ENCODE measurements at places on chromosomes 12 and 14.

DNA sequence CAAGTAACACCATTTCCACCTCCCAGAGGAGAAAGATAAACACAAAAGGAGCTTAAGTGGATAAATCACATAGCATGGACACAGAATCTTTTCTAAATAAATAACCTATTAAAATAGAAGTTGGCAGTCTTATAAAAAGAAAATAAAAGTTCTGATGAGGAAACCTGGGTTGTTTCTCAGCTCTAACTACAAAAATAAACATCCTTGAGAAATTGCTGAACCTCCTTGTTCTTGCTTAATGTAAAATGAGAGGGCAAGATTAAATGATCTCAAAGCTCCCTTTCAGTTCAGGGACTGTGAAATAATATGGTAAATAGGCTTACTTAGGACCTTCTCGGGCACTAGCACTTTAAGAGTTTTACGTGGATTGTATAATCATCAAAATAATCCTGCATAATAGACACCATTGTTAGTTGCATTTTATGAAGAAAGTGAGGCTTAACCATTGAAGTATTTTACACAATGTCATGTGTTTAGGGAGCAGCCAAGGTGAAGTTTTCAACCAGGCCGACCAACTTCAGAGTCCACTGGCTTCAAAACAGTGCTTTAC is 214.0 kb upstream of the NOVA1 start:
- peak; percentile 43 for DNase-seq

GRCh38 chr14:68606176-68606575 is 186.7 kb downstream of the ZFP36L1 start:
- DNase-seq = no peak

GRCh38 chr12:124563809-124564208 is 3.6 kb downstream of the NCOR2 start:
- no peak for DNase-seq

DNA sequence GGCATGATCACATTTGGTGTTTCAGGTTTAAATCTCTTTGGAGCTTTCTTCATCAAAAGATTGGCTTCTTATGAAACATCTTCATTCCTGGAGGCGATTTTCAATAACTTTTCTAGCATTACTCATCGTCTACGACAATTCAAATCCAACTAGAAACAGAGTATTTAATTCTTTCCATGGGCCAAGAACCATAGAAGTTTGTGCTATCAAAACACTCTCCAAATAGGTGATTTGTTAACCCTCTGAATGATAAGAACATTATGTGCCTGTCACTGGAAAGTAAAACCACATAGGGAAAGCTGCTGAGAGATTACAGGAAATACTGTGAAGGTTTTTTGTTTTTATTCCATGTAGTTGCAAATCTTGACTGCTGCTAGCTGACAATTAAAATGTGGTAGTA is 6.9 kb upstream of the DCN start:
- no peak for DNase-seq

GRCh38 chr12:66709893-66710292 is 31.0 kb upstream of the GRIP1 start:
- DNase-seq = no peak

GRCh38 chr14:69260861-69261564 is 1.1 kb downstream of the GALNT16 start:
- peak; percentile 68 for DNase-seq

DNA sequence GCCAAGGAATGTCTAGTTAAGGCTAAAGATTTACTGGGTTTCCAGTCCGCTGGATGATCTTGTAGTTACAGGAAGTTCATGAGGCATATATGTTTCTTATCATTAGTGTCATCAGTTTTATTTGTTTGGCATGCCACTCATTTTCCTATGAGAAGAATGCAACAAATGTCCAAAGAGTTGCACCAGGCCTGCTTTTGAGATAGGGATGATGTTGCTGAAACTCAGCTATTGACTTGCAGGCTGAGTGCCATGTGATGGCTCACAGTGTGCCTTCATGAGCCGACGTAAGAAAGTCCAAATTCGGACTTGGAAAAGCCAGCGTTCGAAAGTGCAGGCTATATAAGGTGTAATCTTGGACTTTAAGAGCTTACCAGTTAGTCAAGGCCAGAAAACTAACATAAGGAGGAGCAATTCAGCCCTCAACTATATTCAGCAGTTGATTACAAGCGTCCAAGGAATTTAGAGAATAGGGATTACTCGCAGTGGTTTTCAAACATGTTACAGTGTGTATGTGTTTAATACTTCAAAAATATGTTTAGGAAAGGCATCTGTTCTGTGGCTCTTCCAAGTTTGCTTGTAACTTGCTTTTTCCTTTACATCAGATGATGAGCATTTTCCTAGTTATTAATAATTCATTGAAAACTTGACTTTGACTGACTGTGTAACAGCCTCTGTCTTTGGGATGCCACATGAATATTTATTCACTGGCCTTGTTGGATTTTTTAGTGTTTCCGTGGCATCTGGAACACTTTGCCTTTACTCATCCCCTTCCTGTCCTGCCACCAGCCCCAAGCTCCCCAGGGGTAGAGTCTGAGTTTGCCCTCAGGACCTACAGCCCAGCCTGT is 101.3 kb downstream of the LGMN start:
- no peak for DNase-seq

DNA sequence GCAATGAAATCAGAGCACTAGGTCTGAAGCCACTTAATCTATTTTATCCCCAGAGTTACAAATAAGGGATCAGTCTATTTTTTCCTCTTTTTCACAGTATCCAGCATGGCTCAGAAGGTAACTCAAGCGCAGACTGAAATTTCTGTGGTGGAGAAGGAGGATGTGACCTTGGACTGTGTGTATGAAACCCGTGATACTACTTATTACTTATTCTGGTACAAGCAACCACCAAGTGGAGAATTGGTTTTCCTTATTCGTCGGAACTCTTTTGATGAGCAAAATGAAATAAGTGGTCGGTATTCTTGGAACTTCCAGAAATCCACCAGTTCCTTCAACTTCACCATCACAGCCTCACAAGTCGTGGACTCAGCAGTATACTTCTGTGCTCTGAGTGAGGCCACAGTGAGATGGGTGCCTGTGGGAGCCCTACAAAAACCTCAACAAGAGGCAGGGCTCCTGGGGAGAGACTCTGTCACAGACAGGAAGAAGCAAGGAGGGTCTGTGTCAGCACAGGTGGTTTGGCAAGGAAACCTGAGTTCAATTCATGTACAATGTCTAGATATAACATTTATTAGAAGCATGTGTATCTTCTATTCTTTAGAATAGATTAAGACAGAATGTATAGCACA is 334.3 kb upstream of the OR4E1 start:
- DNase-seq = no peak

- DNase-seq = peak; percentile 38
Observed at GRCh38 chr14:75232597-75232996, 46.0 kb upstream of the FOS start.

DNA sequence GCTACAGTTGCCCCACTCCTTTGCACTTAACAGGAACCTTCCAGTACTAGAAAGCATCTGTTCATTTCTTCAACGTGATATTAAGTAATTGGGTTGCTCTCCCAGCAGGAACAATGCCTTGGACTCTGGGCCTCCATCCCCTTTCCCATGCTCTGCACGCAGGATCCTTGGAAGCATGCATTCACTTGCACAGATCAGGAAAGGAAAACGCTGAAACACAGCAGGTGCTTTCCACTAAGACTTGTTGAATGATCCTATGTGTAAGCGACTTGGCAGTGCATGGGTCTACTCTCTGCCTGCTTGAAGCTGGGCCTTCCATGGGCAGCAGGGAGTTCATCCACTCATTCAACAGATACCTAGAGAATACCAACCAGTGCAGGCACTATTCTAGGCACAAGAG is 2.3 kb downstream of the LTBP2 start:
- no peak for DNase-seq

GRCh38 chr12:107411792-107412535 is 273.6 kb upstream of the PWP1 start:
- no peak for DNase-seq

DNA sequence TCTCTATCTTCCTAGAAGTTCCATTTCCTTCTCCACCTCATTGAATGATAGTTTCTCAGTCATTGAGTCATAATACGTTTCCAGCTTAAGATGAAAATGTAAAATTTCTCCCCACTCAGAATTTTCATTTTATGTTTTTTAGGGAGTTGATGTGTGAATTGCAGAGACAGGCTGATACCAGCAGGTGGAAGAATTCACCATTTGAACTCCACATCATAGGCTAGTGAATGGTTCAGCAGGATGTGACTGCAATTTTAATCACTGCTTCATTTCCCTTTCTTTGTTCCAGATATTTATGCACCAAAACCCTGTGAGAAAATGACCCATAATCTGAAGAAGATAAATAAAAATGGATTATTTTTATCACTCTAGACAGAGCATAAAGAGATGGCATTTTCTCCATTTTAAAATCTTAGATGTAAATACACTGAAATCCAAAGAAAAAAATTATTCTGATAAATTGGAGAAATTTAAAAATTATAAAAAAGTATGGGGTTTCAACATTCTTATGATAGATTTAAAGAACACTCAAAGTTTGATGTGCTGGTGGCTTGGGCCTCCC is 10.6 kb upstream of the PYGL start:
- DNase-seq = peak; percentile 61

GRCh38 chr12:61213646-61214045 is 1046.6 kb upstream of the USP15 start:
- DNase-seq = no peak

GRCh38 chr14:84991021-84991420 is 538.9 kb upstream of the FLRT2 start:
- DNase-seq = no peak

- no peak for DNase-seq
Observed at GRCh38 chr14:105666420-105666819, 140.0 kb downstream of the TMEM121 start.

DNA sequence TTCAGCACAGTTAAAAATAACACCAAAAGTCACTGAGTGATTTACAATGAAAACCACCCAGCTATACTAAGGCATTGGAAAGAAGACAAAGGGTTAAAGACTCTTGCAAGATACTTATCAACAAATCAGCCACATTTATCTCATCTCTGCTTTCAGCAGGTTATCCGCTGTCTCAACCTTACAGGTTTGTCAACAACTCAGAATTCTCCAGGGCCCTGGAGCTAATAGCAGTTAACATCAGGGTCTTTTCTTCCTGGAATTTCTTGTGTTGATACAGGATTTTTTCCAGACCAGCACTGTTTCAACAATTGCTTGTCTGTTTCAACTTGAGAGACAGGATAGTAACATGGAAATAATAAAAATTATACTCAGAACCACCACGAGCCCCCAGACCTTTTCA is 3.5 kb downstream of the PKP2 start:
- DNase-seq = no peak

DNA sequence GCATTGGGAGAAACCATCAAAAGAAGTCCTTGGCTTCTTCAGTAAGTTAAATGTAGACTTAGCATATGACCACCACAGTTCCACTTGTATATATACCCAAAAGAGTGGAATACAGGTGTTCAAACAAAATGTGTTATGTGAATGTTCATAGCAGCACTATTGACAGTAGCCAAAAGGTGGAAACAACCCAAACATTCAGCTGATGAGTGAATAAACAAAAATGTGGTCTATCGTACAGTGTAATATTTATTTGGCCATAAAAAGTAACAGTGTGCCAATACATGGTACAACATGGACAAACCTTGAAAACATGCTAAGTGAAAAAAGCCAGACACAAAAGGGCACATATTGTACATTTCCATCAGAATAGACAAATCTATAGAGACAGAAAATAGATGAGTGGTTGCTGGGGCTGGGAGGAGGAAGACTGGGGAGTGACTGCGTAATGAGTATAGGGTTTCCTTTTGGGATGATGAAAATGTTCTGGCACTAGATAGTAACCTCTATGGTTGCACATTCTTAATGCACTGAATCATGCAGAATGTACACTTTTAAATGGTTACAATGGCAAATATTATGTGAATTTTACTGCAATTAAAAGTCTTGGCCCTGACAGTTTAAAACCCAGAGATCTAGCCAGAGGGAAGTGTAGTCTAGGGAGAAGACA is 5.5 kb downstream of the ERP29 start:
- no peak for DNase-seq

GRCh38 chr12:52670961-52671360 is 9.2 kb downstream of the KRT1 start:
- no peak for DNase-seq

DNA sequence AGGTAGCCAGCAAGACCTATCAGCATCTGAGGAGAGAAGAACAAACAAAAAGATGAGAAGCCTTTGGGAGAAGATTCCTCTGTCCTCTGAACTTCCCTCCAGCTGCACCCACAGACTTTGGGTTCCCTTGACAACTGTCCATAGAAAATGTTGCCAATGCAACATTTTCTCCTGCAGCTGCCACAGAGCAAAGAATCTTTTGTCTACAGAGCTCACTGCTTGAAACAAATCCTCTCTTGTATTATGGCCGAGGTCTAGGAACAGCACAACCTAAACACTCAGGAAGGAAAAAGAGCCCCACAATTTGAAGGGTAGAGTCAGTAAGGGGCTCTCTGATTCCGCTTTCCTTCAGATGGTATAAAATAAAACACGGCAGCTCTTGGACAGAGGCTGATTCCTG is 14.3 kb downstream of the POMT2 start:
- DNase-seq = no peak

GRCh38 chr14:64244279-64244678 is 49.9 kb downstream of the ESR2 start:
- no peak for DNase-seq

DNA sequence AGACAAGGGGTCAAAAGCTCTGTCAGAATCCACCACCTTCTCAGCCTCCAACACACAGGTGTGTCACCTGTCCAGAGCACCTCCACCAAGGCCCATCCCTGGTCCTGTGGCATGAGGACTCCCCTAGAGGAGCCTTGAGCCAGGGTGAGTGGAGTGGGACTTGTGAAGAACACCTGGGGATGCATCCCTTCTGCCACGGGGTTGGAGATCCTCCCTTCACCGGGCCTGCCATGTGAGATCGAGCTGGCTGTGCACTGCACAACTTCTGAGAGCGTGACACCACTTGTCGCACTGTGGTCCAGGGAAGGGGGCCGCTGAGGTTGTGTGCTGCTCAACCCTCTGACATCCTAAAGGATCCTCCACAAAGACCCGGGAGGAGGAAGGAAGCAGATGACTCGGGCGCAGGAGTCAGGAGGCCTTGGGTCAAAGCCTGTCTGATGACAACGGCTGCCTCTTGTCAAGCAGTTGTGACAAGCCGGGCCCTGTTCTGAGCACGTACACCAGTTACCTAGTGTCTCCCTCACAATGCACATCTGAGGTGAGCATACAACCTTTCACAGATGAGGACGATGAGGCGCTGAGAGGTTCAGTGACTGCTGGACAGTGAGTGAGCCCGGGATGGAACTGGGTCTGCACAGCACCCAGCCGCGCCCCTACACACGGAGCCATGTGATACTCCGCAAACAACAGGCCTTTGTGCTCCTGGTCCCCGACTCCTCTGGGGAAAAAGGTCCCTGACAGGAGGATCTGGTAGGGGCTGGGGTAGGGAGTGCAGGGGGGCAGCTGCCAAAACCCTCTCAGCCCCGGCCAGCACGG is 35.6 kb downstream of the CHGA start:
- DNase-seq = no peak

- no peak for DNase-seq
Observed at GRCh38 chr14:39451811-39452210, 19.6 kb upstream of the FBXO33 start.

- no peak for DNase-seq
Observed at GRCh38 chr14:46651526-46652144, at the start of gene RPL10L. TSS of gene RPL10L (minus strand) at chr14:46651781. CDS start at chr14:46651736, 45 bp downstream.

Data from DMS79 treated with DMSO at 0.1 percent for 48 hours (cell line).